ENCODE measurements at places on chromosomes 2 and 18.

DNA sequence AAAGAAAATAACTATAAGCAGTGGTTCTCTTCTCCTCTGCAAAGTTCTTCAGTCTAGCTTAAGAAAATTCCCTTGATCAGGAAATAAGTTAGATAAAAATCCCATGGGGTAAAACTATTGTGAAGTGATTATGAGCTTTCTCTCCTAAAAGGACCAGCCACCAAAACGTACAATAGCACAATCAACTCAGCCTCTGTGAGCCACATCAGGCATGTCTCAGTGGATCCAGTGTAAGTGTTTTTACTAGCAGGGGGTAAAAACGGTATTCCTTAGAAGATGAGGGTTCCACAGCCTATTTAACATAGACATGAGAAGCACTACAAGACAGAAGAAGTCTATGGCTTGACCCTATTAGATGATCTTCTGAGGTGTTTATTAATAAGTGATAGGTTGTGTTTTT is 503.2 kb downstream of the PIK3C3 start:
- no peak for DNase-seq

- no peak for DNase-seq
These were observed 47.6 kb upstream of the IL1R1 start for GRCh38 chr2:102094917-102095316.

GRCh38 chr2:184314829-184315228 is 283.5 kb upstream of the ZNF804A start:
- DNase-seq = no peak

- no peak for DNase-seq
These were observed 9.3 kb downstream of the ST6GAL2 start for GRCh38 chr2:106876699-106877098.

- DNase-seq = no peak
These were observed 1080.5 kb upstream of the ACVR2A start for GRCh38 chr2:146764301-146764700.

DNA sequence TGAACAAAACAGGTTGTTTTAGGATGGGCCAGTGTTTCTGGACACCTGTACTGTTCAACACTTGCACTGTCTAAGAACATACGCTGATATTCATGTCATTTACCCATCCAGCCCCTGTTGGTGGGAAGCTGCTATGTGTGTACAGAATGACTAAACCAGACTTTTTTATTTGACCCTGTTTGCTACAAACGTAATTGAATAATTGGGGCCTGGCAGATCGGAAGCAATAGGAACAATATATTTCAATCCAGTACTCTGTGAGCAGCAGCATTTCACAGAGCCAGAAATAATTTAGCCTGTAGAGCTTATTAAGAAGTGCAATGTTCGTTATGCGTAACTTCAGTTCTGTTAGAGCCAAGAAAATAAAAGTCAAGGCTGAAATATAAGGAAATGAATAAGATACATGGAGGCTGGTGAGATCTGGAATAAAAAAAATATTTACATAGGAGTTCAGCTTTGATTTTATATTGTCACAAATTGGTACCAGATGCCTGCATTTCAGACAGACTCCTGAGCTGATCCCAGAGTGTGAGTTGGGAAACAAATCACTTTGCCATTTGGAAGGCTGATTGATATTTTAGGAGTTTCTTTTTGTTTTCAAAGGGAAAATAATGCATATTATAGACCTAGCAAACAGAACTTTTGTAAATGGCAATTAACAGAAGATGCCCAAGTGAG is 19.7 kb downstream of the CABLES1 start:
- no peak for DNase-seq

DNA sequence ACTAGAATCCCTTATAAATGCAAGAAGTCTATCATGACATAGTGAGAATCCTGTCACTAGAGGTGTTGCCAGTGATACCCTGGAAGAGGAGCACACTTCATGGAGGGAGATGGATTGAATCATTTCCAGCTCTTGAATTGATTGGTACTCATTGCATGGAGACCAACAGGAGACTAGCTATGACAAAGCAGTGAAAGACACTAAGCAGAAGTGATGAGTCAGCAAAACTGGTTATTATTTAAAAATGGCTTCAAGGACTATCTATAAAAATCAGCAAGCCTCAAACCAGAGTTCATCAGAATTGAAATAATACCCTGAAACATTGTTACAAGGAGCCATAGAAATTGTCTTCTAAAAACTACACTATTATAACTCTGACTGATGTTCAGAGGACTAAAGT is 200.3 kb downstream of the PDE11A start:
- no peak for DNase-seq

DNA sequence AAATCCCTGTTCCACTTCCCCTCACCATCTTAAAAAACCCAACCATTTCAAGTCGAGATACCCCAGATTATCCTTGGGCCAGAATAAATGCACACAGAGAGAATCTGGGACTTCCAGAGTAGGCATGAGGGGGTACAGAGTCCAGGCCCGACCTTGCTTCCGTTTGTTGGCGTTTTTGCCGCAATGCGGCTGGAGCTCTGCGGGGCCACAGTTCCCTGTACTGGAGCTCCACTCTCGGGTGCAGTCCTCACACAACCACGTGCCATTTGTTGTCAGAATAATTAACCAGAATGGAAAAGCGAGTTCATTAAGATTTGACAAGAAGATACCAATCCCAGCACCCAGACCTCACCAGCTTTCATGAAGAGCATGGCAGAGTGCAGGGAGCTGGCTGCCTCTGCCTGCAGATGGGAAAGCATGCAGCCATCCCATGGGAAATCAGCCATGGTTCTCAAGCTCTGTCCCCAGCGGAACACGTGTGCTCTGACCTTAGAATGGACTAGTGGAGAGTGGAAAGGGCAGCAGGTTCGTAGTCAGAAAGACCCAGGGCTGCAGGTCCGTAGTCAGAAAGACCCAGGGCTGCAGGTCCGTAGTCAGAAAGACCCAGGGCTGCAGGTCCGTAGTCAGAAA is 472.8 kb downstream of the EIPR1 start:
- DNase-seq = no peak

- DNase-seq = no peak
These were observed 2.8 kb downstream of the INPP5D start for GRCh38 chr2:233062946-233063268.

- no peak for DNase-seq
These were observed 197.9 kb downstream of the DSEL start for GRCh38 chr18:67318651-67319050.

DNA sequence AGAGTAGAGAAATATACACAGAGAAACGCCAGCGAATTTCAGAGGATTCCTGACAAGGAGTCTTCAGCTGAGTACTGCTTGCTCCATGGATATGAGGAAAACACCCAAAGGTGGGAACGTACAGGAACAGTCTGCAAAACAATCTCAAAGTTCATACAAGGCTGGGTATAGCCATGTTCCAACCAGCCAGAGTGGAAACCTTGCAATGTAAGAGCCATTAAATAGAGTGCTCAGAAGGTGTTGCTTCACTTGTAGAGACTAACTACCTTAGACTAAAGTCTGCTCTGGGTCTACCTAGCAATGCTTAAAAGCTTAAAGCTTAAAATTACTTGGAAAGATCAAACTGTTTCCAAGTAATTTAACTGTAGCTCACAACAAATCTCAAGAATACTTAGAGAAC is 6.0 kb downstream of the FANCL start:
- DNase-seq = no peak

DNA sequence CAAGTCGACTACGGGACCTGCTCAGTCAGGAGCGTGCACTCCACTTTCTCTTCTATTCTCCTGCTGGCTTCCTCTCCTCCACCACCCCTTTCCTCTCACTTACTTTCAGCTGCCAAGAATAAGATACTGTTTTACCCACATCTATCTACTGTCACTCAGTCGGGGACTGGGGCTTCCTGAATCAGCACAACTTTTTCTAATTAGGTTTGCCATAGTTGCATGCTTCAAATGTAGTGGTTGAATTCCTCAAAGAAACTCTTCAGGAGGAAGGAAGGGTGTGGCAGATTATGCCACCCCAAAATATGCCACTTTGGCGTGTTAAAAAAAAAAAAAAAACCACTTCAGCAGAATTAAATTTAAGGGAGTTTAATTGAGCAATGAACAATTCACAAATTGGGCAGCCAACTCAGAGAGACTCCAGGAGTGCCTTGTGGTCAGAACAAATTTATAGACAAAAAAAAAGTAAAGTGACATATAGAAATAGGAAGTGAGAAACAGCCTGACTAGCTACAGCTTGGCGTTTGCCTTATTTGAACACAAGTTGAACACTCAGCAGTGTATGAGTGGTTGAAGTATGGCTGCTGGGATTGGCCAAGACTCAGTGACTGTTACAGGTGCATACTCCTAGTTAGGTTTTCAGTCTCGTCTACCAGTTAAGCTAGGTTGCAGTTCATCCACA is 32.5 kb upstream of the RMDN2 start:
- DNase-seq = no peak

- no peak for DNase-seq
These were observed 557 bp upstream of the GREB1L start for GRCh38 chr18:21241301-21242048.

Measured in naive thymus-derived CD8-positive, alpha-beta T cell (primary cell).